ENCODE measurements at places on chromosomes 2 and 18.

- no peak for DNase-seq
Measured at GRCh38 chr2:74186038-74186437, 7.4 kb upstream of the MOB1A start.

- no peak for DNase-seq
Measured at GRCh38 chr2:109647636-109648035, 33.5 kb downstream of the SOWAHC start.

DNA sequence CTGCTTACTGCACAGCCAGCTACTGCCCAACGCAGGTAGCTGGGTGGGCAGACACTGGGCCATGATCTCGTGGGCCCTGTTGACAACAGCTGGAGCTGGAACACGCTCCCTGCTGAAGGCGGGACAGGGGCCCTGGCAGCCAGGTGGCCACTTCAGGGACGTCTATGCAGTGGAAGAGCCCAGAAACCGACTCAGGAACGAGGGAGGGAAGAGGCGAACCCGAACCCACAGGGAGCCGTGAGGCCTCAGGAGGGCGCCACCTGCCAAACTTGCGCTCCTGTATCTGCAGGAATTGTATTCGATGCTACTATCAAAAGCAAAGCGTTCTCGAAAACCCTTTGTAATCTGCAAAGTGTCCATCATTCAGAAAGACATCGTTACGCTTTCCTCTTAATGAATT, 198.4 kb downstream of the EIPR1 start:
- no peak for DNase-seq

GRCh38 chr2:54539683-54540082, 83.6 kb downstream of the SPTBN1 start:
- no peak for DNase-seq

DNA sequence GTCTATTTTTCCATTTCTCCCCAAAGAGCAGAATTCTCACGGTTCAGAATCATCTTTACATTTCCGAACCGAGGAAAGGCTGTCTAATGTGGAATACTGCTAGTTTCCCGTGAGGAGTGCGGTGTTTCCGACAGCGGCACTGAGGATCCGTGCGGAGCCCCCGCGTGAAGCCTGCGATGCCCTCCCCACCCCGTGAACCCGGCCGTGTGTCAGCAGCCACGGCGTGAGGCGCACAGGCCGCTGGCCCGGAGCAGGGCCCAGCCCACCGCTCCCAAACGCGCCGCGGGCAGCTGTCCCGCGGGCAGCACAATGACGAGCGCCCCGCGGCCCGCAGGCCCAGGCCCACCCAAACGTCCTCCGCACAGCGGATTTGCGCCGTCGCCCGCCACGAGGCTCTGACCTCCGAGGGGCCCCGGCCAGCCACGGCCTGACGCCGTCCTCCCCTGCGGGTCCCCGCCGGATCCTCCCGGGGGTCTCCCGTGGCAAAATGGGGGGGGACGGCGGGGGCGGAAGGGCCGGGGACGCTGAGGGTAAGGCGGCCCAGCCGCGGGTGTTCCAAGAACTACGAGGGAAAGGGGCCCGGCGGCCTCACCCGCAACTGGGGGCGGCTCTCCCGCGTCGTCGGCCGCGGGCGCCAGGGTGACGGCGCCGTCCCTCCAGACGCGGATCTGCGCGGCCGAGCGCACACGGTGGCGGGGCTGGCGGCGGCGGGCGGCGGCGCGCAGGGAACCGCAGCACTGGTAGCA, 796 bp downstream of the SPIRE1 start:
- DNase-seq: peak; percentile 55

DNA sequence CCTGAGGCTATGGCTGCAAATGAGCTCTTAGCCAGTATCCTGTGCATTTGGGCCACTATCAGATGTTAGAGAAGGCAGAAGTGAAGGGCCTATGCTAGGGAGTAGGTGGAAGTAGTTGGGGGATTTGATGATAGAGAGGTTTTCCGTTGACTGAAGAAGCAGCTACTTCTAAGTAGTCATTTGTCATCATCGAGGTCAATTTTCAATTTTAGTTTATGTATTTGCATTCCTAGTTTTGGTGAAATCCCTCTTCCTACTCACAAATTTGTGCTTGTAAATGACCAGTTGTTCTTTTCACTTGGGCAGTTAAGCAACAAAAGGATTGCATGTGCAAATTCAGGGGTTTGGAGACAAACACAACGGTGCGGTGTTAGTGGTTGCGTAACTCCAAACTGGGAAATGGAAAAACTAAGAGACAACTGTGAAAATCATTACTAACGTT, 48.5 kb upstream of the PELI1 start:
- DNase-seq: no peak

DNA sequence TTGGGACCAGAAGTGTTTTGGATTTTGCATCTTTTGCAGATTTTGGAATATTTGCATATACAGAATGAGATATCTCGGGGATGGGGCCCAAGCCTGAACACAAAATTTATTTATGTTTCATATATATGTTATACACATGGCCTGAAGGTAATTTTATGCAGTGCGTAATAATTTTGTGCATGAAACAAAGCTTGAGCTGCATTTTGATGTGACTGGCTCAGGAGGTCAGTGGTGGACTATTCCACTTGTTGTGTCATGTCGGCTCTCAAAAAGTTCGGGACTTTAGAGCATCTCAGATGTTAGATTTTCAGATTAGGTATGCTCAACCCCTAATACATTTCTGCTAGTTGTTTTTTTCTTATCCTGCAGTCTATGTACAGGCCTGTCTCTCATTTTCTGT, 145.4 kb downstream of the FAM210A start:
- no peak for DNase-seq

DNA sequence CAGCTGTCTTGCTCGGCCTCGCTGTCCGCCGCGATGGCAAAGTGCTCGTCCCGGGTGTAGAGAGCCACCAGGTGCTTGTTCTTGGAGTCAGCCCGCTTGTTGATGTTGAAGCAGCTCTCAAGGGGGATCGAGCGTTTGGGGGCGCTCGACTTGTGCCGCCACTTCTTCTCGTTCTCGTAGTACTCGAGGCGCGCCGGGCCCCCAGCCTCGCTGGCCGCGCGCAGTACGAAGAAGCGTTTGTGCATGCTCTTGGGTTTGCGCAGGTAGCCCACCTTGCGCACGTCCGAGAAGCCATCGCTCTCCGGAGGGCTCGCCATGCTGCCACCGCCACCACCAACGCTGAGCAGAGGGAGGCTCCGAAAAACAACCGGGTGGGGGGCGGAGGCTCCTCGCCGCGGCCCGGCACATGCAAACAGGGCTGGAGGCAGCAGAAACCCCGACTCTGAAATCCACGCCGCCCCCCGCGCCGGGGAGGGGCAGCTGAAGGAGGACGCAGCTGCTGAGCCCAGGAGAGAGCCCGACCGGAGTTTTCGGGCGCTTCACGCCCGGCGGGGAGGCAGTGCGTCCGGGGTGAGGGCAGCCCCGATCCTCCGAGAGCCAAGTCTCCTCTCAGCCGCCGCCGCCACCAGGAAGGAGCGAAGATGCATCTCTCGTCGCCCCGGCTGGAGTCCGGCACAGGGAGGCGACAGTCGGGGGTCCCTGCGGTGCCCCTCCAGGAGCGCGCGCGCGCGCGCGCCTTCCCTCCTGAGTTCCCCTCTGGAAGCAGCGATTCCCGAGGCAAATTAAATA, 1.0 kb downstream of the IRS1 start:
- DNase-seq: peak; percentile 72

DNA sequence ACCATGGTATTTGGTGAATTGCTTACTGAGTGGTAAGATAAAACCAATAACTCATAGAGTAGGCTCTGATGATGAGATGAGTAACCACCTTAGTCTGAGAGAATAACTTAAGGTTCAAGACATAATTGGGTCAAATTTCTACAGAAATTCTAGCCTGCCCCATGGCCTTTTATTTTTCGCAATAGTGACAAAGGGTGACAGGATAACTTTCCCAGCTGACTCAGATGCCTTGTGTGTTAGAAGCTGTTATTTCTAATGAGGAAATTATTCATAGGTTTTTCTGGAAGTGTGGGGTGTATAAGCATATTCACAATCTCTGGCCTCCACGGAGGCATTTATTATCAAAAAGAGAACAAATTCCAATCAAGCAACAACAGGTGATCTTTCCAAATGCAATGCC, 159.0 kb downstream of the NUP35 start:
- no peak for DNase-seq

DNA sequence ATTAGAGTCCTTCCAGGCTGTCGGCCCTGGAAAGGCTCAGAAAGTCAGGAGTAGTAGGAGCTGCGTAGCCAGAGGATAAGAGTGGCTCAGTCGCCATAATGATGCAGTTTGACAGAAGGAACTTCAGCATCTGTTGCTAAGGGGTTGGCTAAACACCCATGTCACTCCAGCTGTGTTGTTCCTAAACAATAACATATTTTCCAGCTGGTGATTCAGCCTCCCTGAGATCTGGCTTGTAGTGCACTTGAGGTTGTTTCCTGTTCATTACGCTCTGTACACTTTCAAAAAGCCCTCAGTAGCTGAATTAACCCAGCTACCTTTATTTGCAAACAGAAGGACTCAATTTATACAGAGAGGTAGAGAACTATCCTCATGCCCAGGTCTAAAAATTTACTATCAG, 39.7 kb upstream of the EPAS1 start:
- DNase-seq: no peak

DNA sequence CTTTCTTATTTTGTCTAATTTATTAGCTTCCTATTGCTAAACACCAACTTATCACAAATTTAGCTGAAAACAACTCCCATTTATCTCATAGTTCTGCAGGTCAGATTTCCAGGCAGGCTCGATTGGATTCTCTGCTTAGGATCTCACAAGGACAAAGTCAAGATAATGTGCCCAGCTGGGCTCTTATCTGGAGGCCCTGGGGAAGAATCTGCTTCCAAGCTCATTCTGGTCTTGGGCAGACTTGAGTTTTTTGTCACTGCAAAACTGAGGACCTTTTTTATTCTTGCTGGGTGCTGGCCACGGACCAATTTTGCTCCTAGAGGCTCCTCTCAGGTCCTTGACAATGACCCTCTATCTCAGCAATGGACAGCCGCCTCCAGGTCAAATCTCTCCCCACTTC, 215.5 kb downstream of the TRIB2 start:
- DNase-seq: no peak

DNA sequence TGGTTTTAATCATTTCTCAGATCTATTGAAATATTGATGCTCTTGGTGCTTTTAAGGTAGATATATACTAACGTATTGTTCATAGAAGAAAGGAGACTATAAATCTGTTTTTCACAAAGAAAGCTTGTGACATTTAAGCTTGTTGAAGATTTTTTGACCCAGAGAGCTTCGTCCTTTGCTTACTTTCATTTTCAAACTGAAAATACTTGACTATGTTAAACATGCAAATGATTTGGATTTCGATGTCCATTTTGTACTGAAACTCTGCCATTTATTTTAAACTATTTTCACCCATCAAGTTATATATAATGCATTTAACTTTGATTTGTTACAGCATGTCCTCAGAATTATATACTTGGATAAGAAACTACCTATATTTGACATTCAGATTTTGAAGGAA, 85.2 kb downstream of the SLC4A10 start:
- DNase-seq: no peak

- DNase-seq: no peak
Measured at GRCh38 chr18:21270453-21270852, 28.4 kb downstream of the GREB1L start.

DNA sequence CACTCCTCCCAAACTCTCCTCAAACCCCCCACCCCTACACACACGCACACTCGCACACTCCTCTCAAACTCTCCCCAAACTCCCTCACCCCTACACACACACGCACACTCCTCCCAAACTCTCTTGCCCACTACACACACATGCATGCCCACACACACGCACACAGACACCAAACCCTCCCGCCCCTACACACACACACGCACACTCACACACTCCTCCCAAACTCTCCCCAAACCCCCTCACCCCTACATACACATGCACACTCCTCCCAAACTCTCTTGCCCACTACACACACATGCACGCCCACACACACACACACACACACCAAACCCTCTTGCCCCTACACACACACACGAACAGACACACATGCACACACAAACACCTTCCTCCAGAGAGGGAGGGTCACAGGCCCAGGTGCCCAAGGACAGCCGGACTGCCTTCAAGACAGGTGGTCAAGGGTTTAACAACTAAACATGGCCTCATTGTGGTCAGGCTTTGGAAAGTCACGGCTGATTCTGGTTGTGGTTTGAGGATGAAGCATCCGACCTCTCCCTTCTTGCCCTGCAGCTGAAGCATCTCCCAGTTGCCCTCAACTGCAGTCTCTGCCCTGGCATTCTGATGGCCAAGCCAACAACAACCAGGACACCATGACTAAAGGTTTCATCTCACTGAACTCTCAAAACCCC, 72.3 kb upstream of the SNTG2 start:
- no peak for DNase-seq

GRCh38 chr2:212158081-212158480, 380.5 kb downstream of the ERBB4 start:
- DNase-seq: no peak

- no peak for DNase-seq
Measured at GRCh38 chr2:15982285-15983044, 42.1 kb downstream of the MYCN start.

- DNase-seq: no peak
Measured at GRCh38 chr2:70029814-70030409, 57.4 kb upstream of the PCBP1 start.

- no peak for DNase-seq
Measured at GRCh38 chr2:989781-990467, 39.3 kb downstream of the SNTG2 start.

- no peak for DNase-seq
Measured at GRCh38 chr2:239188536-239188935, 212.3 kb downstream of the HDAC4 start.

- DNase-seq: no peak
Measured at GRCh38 chr2:112001942-112002341, 53.1 kb upstream of the TMEM87B start.

DNA sequence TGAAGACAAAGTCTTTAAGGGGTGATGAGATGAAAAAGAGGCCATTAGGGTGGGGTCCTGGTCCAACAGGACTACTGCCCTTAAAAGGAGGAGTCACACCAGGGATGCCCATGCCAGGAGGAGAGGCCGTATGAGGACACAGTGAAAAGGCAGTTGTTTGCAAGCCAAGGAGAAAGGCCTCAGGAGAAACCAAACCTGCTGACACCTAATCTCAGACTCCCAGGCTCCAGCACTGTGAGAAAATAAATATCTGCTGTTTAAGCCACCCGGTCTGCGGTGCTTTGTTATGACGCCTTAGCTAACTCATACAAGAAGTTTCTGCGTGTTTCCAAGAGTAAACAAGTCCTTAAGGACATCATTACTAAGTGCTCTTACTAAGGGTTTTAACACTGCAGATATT, 93.6 kb downstream of the DNER start:
- no peak for DNase-seq

GRCh38 chr18:77658751-77659448, 409.3 kb downstream of the GALR1 start:
- DNase-seq: no peak

- DNase-seq: no peak
Measured at GRCh38 chr2:202669841-202670240, 35.1 kb downstream of the FAM117B start.

GRCh38 chr18:13137670-13138419, 80.7 kb upstream of the LDLRAD4 start:
- no peak for DNase-seq

- no peak for DNase-seq
Measured at GRCh38 chr2:231701456-231702373, 6.6 kb upstream of the PTMA start.

- DNase-seq: no peak
Measured at GRCh38 chr2:239826786-239827522, 198.2 kb downstream of the NDUFA10 start.

GRCh38 chr2:151120011-151120410, 141.7 kb downstream of the RBM43 start:
- DNase-seq: no peak

Data from stimulated activated effector memory CD8-positive, alpha-beta T cell treated with anti-CD3 and anti-CD28 coated beads, Interleukin-12 subunit alpha, Interleukin-12 subunit beta, amount 100 ng/mL, for 72 hours (primary cell).